ENCODE measurements at places on chromosomes 11 and 22.

- DNase-seq = peak; percentile 70
These were observed 26.2 kb downstream of the TCP11L1 start for GRCh38 chr11:33065445-33066178.

GRCh38 chr22:43978558-43978957 lies 23.3 kb downstream of the SAMM50 start:
- DNase-seq = no peak

- no peak for DNase-seq
These were observed 71.4 kb upstream of the MPEG1 start for GRCh38 chr11:59283825-59284772.

GRCh38 chr11:108698844-108699642 lies 34.2 kb downstream of the DDX10 start:
- no peak for DNase-seq

- no peak for DNase-seq
These were observed 19.0 kb downstream of the A4GALT start for GRCh38 chr22:42701694-42702093.

- no peak for DNase-seq
These were observed 338.4 kb downstream of the MN1 start for GRCh38 chr22:27463121-27463660.

- DNase-seq = peak; percentile 34
These were observed 14.1 kb downstream of the BTBD10 start for GRCh38 chr11:13448876-13449275.

GRCh38 chr22:39819429-39819828 lies 74.1 kb downstream of the ENTHD1 start:
- DNase-seq = no peak

DNA sequence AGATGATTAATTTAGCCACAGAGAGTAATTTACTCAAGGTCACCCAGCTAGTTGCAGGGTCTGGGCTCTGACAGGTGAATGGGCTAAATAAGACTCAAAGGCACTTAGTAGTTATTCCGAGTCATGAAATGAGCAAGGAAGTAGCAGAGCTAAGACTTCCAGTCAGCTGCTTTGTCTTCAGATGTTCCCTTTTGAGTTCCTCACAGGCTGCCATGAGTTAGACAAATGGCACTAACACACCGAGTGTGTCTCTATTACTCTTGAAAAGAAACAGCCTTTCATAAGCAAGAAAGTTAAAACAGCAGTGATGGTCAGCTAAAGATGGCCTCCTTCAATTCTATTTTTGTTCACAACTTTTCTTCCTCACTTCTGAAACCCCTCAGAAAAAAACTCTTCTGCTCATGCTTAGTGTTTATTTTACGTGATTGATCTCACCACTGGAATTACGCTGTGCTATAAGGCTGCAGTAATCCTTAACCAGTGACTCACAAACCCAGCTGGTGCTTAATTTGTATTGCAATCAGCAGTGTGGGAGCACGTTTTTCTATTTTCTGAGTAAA lies 389.1 kb downstream of the AASDHPPT start:
- DNase-seq = no peak

GRCh38 chr11:78381865-78382264 lies 35.8 kb downstream of the GAB2 start:
- DNase-seq = no peak

DNA sequence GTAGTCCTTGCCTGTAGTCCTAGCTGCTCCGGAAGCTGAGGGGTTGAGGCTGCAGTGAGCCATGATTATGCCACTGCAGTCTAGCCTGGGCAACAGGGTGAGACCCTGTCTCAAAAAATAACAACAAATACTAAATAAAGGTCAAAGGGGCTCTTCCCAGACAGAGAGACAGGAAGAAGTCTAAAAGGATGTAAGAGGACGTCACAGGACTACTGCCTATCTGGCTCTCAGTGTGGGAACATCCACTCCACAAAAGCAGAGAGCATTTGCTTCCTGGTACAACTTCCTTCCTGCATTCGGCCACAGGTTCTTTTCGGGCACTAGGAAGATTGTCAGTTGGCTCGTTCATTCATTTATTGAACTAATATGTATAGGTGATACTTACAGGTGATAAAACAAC lies 110.6 kb downstream of the SGSM3 start:
- DNase-seq = no peak

DNA sequence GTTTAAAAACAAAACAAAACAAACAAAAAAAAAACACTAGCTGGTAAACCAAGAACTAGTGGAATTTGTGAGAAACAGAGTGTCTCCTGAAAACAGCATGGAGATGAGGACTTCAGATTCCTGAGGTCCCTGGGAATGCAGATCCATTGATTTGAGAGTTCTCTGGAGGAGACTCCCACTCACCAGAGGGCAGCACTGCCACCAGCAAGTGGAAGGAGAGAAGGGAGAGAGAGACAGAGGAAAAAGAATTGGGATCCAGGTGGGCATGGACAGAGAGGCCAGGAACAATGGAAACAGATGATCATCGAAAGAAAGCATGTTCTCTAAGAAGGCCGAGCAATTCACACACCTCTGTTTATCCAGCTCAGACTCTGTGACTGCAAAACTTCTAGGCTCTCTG lies 31.8 kb downstream of the ETS1 start:
- no peak for DNase-seq

- DNase-seq = no peak
These were observed 20.0 kb upstream of the TOP3B start for GRCh38 chr22:22002526-22003055.

DNA sequence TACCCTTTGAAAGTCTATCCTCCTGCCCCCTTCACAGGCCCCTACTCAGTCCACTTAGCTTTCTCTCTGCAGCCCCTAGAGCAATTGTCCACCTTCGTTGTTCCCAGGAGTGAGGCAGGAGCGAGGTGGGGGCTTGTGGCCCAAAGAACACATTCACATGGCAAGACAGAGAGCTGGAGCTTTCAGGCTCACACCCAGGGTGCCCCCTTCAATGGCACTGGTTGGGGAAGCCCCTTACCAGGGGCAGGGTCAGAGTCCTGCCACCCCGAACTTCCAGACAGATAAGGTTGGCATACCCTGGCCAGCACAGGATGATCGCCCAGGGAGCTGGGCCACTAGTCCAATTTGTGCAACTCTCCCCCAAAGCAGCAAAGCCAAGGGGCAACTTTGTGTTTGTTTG lies 6.2 kb upstream of the SLC5A4 start:
- no peak for DNase-seq

GRCh38 chr11:68206211-68206610 lies 6.9 kb downstream of the KMT5B start:
- DNase-seq = no peak

GRCh38 chr11:70762810-70763209 lies 364.5 kb downstream of the CTTN start:
- no peak for DNase-seq

- DNase-seq = peak; percentile 61
These were observed 31.3 kb upstream of the MYOD1 start for GRCh38 chr11:17687946-17688670.

DNA sequence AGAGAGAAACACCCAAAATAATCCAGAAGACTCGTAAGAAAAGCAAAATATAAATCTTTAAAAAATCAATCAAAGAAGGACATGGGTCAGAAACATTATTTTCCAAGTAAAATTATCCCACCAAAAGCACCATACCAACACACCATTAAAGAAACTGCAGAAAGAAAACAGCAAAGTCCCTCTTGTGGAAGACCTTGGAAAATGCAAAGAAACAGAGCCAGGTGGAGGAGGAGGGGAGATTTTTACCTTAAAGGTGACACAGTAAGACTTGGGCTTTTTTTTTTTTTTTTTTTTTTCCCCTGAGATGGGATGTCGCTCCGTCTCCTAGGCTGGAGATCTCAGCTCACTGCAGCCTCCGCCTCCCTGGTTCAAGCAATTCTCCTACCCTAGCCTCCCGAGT lies 123.8 kb downstream of the LARGE1 start:
- no peak for DNase-seq

DNA sequence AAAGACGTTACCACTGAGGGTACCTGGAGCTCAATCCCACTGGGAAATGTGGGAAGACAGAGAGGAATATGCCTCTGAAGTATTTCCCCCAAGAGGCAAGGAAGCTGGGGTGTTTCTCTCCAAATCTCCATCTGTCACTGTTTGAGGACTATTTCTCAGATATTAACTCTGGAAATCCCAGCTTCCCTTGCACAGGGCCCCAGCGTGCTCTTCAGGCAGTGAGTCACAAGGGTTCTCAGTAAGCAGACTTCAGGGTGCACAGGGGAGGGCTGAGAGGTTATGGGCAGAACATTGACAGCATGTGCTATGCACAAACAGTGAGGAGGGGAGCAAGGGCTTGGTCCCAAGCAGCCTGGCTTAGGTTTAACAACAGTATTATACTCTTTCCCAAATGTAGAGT lies 60.9 kb upstream of the EED start:
- no peak for DNase-seq

- no peak for DNase-seq
These were observed 9.0 kb downstream of the DGAT2 start for GRCh38 chr11:75777461-75778110.

DNA sequence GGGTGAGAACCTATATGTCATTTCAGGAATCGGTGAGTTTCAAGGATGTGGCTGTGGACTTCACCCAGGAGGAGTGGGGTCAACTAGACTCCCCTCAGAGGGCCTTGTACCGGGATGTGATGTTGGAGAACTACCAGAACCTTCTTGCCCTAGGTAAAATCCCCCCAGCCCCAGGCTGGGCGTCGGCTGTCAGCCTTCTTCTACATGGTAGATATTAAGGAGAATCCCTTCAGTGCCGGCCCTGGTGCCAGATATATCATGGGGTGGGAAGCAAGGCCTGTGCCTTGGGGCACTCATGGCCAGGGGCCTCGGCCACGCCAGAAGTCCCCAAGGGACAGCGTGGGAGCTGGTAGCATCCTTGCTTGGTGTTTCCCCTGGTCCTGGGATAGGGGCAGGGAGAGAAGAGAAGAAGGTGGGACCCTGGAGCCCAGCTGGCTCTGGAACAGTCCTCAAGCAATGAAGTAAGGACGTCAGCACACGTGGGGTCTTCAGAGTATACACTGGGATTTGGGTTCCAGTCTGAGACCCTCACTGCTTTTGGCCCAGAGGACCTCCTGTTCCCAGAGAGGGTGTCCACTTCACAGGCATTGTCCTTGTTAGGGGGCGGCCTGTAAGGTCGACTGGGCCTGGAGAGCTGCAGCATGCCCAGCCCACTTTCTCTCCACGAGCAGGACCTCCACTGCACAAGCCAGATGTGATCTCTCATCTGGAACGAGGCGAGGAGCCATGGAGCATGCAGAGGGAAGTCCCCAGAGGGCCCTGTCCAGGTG lies 6.8 kb downstream of the ZNF74 start:
- DNase-seq = no peak

GRCh38 chr11:83990160-83990733 lies 704.1 kb upstream of the CCDC90B start:
- no peak for DNase-seq

- no peak for DNase-seq
These were observed 3.0 kb upstream of the SIGIRR start for GRCh38 chr11:417652-418342.

- DNase-seq = no peak
These were observed 4.6 kb downstream of the C11orf71 start for GRCh38 chr11:114395736-114396135.

- no peak for DNase-seq
These were observed 175.8 kb downstream of the MPPED1 start for GRCh38 chr22:43587574-43587973.

DNA sequence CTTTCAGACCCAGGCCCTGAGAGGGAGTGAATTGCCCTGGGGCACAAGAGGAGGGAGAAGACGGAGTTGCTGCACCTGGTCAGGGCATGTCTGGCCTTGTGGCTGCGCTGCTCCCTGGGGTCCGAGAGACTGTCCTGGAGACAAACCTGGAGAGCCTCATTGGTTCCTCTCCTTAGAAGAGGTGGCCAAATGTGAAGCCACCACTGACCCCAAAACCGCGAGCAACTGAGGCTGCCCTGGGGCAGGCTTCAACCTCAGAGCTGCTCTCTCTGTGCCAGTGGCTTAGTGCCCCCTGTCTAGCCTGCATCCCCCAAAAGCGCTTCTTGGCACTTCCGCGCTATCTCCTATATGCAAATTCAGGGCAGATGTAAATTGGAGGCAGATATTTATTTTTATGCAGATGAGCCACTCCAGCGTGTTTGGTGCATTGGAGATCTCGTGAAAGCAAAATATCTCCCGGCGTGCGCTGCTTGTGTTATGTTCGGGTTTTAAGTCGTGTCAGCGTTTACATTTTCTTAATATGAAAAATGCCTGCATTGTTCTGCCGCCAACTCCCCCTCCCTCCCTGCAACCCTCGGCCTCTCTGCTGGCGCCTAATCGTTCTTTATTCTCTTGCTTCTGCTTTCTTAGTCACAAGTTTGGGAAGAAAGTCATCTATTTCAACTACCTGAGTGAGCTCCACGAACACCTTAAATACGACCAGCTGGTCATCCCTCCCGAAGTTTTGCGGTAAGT lies 69.5 kb downstream of the ARHGAP8 start:
- no peak for DNase-seq

GRCh38 chr22:25137577-25138525 lies 61.8 kb upstream of the CRYBB3 start:
- no peak for DNase-seq

- peak; percentile 79 for DNase-seq
These were observed 10.9 kb upstream of the DKK3 start for GRCh38 chr11:12019337-12019736.

GRCh38 chr11:126711977-126712625 lies 288.5 kb downstream of the KIRREL3 start:
- DNase-seq = no peak

All from left hindlimb (tissue), 1 donor.